WTC11 (cell line): ENCODE measurements at places on chromosomes 7 and 10. TPM values are rescaled to one million over a fixed set of nuclear protein-coding genes. Genes with fewer than 3 reads are reported as not detected.

Gene UBTD1
- 29.1 to 35.7 TPM (median 31.2 TPM) in 3 replicates for total RNA-seq

DNA sequence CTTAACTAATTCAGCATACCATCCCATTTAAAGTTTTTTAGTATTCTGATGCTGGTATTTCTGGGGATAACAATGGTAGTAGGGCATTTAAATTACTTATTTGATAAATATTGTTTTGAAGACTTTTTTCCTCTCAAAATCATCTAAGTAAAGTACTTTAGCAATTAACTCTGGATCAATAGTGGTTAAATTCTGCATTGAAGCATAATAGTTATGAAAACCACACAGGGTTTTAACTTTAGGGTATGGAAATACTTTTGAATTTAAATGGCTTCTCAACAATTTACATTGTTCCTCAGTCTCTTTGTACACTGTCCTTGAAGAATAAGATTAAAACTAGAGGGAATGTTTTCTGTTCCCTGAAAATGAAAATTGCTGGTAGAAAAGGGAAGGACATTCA, 202.6 kb upstream of the STEAP4 start:
- no peak for DNase-seq

DNA sequence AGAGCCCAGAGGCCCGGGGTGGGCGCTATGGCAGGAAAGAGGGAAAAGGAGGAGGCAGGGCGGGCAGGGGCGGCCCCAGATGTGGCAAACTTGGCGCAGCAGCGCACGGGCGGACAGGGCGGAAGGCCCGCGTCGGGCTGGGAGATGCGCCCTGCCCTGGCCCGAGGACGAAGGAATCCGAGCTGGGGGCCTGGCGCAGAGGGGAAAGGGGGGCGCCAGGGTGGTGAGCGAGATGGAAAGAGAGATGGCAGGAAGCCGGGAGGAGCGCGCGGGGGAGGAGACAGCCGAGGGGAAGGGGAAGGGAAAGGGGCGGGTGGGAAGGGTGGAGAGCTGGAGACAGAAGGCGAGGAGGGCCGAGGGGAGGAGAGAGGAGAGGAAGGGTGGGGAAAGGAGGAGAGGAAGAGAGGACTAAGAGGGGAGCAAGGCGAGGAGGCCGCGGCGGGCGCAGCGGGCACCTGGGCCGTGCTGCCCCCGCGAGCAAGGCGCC, at the start of gene MARVELD1:
Gene MARVELD1, plus strand, starts transcription at position 392 of the 487 bp plus-strand sequence. CDS start 147 bp downstream, outside the sequence.
- peak; percentile 77 for DNase-seq

DNA sequence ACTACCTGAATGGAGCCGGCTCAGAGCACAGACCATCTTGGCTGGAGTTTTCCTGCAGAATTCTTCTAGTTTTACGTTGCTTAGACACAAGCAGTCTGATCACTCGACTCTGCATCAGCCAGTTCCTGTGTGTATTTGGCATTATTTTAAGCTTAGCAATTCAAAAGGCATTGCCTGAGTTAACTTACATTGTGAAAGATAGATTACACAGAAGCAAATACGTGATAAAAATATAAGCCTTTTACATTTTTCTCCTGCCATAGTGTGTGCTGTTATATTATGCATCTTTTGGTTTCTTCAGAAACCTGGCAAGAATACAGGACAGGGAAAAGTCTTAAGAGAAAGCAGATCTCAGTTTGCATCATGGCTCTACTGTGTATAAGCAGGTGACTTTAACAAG, 98.1 kb downstream of the LRRC4 start:
- no peak for DNase-seq

DNA sequence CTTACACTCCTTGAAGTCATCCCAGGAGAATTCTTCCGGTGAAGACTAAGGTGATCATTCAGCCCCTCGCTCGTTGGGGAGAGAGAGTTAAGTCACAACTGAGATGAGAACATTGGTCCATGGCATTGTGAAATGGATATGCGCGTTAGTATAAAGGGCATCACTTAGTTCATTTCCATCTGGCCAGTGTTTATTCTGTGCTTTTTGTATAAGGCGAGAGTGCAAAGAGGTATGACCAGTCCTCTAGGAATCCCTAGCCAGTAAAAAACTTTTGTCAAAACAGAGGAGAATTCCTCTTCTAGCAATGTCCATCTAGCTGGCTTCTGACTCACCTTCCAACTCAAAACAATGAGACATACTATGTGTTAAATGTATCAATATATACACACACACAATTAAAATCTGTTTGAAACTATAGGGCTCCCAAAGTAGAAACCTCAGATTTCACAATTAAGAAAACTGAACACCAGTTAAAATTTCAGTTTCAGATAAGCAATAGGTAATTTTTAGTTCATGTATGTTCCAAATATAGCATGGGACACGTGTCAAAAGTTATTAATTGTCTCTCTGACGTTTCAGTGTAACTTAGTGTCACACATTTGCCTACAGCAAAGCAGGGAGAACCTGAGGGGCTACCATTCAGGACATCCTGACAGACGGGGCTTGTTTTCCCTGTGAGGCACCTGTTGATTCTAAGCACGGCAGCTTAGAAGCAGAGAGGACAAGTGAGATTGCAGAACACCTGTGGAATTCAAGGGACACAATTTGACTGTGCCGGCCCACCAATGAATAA, 158.9 kb downstream of the KLF6 start:
- DNase-seq: no peak

DNA sequence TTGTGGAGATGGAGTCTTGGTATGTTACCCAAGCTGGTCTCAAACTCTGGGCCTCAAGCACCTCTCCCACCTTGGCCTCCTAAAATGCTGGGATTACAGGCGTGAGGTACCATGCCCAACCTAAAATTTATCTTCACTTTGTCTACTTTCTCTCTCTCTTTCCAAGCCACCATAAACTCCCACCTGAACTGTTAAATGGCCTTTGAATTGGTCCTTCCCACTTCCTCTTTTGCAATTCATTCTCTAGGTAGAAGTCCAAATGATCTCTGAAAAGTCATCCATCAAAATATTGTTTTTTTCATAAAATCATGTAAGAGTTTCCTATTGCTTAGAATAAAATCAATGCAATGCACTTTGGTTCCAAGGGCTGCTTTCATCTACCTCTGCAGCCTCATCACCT, 90.1 kb upstream of the CELF2 start:
- DNase-seq: no peak
